ENCODE measurements at places on chromosomes 5 and 9.

DNA sequence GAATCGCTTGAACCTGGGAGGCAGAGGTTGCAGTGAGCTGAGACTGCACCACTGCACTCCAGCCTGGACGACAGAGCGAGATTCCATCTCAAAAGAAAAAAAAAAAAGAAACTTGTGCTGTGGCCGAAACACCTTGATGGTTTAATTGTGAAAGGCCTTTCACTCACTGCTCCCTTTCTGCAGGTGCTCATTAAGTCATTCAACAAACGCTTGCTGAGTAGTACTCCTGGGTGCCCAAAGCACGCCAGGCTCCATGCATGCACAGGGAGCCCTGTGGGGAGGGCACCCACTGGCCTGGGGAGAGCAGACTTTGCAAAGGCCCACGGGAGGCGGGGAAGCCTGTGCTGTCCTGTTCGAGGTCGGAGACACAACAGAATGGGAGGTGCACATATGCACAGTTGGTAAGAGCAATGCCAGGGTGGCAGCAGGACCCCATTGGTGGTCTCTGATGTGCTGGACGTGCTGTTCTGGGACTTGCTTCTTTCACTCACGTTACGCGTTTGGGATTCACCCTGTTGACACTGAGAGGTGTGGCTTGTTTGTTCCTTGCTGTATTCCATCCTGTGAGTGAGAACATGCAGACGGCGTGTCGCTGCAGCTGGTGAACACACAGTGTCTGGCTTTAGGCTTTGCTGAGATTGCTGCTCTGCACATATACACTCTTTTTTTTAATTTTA lies 3.0 kb upstream of the ENTPD2 start:
- DNase-seq, result no peak

DNA sequence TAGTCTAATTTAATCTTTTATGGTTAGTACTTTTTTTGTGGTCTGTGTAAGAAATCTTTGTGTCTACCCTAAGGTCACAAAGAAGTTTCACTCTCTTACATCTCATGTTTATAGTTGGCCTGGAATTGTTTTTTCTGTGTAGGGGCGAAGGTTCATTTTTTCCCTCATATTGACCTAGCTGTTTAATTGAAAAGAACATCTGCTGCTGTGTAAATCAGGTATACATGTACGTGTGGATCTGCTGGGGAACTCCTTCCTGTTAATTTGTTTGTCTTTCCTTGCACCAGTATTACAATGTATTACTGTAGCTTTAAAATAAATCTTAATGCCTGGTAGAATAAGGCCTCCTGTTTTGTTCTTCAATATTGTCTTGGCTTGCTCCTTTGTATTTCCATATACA lies 37.8 kb downstream of the EXOSC2 start:
- no peak for DNase-seq

DNA sequence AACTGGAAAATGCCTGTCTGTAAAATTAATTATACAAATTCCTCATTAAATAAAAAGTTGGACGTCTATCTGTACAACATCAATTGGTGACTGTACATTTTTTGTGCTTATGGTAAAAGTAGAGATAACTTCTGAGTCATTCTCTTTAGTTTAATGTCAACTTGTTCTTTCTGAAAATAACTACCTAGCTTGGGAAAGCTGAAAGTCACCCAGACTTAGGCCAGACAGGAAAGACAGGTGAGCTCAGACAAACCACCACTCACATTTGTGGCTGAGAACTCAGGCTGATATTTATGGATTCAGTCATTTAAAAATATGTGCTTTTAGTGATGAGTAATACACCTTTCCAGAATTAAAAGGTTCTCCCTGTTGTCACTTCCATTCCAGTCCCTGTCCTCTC lies 31.9 kb upstream of the ENTREP1 start:
- DNase-seq, result no peak

GRCh38 chr9:87386490-87387025 lies 111.1 kb upstream of the DAPK1 start:
- DNase-seq, result no peak

GRCh38 chr5:171540865-171541264 lies 121.4 kb downstream of the FGF18 start:
- DNase-seq, result no peak

DNA sequence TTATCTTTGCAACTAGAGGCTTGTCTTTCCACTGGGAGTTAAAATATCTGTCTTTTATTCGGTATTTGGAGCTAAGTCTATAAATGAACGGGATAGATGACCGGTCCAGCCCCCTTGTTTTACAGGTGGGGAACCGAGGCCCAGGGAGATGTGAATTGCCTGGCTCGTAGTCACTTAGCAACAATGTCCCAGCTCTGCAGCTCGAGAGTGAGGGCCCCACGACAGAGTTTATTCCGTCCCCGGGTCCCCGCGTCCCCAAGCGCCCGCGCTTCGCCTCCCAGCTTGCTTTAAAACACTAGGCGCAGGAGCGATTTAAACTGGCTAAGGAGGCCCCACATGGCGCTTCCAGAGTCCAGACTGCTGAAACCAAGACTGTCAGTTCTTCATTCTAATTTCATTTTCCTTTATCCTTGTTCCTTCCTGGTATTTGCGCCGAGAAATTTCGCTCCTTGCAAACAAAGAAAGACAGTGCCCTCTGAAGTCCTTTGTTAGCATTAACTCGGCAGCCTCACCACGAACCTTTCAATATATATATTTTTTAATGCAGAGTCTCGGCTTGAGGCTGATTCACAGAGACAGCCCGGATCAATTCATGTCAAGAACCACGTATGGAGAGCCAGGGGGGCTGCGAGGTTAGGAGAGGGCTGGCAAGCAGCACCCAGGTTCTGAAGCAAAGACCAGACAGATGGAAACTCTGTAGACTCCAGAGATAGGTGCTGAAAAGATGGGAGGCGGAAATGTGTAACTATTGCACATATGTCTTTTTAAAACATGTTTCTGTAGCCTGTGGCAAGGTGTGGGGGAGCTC lies 1.4 kb upstream of the ENC1 start:
- no peak for DNase-seq

DNA sequence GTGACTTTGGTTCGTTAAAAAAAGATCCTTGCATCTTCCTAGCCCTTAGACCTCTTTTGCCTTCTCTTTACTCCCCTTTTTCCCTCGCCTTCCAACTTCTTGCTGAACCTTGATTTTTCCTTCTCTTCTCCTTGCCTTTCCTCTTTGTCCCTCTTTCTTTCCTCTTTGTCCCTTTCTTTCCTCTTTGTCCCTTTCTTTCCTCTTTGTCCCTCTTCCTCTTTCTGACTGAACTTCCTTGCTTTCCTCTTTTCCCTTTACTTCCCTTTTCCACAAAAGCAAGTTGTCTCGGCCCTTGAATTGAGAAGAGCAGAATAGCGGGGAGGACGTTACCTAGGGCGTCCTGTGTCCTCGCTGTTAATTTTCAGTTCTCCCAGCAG lies 1.4 kb upstream of the MLLT3 start:
- no peak for DNase-seq

DNA sequence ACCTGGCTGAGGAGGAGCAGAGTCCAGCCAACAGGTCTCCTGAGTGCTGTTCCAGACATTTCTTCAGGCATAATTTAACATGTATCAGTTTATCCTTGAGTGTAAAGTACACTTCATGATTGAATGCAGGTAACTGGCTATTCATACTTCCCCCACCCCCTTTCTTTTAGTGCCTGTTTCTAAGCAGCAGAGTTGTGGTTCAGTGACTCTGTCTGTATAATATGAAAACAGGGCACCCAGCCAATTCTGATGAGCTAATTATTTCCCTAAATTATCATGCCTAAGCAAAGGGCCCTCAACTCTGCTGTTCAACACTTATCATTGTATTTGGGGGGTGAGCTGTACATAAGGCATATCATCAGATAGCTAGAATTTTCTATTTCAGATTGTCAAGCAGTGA lies 51.9 kb upstream of the ZSWIM6 start:
- DNase-seq, result no peak

GRCh38 chr5:14109041-14109747 lies 33.9 kb upstream of the TRIO start:
- no peak for DNase-seq

GRCh38 chr5:168530621-168531150 lies 1.6 kb downstream of the FBLL1 start:
- DNase-seq, result no peak

DNA sequence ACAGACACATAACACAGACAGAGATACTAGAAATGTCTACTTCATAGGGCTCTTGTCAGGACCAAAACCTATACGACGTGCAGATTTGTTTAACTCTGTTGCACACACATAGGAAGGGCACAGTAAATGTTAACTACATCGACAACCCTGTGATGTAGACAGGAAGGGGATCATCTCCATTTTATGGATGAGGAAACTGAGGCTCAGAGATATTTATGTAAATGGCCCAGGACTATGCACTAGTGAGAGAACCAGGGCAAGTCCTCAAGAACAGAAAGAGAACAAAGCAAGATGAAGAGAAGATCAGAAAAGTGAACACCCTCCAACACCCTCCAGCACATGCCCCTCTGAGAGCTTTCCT lies 36.3 kb downstream of the PCDHAC2 start:
- no peak for DNase-seq

DNA sequence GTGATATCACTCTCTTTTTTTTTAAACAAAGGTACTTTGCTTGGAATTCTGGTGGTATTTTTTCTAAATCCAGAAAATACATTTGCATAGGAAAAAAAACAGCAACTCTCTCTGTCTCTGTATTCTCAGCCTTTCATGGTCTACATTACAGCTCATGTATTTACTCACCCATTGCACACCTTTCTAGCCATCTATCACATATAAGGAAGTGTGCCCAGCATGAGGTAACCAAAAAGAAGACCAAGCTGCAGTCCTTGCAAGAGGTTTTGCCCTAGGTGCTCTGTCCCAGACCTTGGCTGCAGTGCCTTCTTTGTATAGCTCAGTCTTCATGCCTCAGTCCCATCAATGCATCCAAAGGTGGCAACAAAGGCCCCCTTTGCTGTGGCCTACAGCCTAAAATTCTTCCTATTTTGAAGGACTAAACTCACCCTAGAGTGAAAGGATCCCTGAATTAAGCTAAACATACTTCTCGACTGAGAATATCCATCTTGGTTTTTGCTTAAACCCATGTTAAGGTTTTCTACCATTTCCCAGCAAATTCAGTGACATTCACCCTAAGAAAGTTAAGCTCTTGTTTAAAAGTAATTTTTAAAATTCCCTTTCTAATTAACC lies 446.4 kb downstream of the KIF4B start:
- no peak for DNase-seq

DNA sequence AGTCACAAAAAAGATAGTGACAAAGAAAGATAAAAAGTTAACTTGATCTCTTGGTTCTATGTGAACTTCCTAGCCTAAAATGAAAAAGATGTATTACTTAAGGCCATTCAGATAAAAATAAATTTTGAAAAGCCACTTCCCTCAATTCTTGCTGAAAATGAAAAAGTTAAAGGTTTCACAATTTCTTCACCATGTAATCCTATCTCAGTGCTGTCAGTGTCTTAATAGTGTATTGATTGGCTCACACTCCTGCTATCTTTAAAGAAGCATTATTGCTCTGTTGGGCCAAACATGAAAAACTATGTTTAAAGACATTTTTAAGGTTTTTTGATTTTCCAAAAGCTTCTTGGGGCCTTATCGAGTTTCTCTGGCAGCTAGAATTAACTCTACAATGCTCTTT lies 18.1 kb upstream of the EGFLAM start:
- no peak for DNase-seq

GRCh38 chr9:16241231-16241630 lies 629.2 kb downstream of the BNC2 start:
- no peak for DNase-seq

DNA sequence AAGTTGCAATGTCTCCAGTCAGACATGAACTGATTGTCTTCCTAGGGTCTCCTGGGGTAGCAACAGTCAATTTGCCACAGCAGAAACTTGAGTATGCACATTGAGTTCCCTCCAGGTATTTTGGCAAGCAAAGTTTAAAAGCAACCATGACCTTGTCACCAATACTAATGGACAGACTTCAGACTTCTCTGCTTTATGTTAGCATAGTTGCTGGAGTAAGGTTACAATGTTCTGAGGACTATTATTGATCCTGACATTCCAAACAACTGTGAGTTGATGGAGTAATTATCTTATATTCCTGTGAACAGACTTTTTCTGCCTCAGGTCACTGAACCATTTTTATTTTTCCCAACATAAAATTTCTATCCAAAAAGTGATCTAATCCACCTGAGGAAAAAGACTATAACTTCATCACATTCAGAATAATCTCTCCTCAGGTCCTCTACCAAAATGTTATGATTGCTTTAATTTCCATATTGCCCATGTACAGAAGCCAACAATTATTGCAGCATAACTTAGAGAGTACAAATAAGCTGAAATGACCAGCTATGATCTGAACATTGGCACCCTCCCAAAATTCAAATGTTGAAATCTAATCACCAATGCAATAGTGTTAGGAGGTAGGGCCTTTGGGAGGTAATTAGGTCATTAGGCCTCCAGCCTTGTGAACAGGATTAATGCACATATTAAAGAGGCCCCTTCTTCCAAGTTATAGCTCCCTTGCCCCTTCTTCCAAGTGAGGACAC lies 228.3 kb downstream of the PDE4D start:
- DNase-seq, result no peak
